ENCODE measurements at places on chromosomes 2 and 18.
A peak's percentile ranks its signal among the peaks of the same experiment; 100 is the strongest.

GRCh38 chr2:9219027-9219445 is 12.4 kb downstream of the ASAP2 start:
- no peak for DNase-seq

DNA sequence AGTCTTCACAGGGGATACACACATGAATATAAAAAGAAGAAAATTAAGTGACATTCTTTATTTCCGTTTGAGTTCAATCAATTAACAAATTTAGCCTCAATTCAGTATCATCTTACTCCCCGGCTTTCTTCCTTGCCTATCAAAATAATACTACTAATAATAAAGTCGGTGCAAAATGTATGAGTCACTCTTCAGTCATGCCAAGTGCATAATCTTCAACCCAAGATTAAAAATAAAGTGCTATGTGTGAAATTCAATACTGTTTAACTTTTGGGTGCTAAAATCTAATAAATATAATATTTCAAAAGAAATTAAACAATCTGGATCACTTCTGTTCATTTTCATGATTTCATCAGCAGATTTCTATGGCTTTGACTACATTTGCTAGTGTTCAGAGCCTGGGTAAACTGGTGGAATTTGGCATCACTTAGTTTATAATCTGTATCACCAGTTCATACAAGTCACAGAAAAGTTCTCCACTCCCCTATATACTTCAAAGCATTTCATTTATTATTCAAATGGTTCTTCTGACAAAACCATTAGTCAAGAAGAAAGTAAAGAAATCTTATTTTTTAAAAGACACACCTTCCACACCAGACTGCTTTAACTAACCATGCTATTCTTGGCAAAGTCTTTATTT is 183.6 kb downstream of the THADA start:
- DNase-seq = no peak

- no peak for DNase-seq
Measured at GRCh38 chr18:24011123-24011917, 3.2 kb upstream of the TTC39C start.

- DNase-seq = peak; percentile 46
Measured at GRCh38 chr2:216056739-216057138, 24.9 kb downstream of the PECR start.

DNA sequence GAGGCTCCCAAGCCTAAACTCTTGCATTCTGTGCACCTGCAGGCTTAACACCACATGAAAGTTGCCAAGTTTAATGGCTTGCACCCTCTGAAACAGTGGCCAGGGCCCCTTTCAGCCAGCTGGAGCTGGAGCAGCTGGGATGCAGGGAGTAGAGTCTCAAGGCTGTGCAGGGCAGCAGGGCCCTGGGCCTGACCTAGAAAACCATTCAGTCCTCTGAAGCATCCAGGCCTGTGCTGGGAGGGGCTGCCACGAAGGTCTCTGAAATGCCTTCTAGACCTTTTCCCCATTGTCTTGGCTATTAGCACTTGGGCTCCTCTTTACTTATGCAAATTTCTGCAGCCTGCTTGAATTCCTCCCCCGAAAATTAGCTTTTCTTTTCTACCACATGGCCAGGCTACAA is 10.6 kb upstream of the SFT2D3 start:
- DNase-seq = no peak

GRCh38 chr18:22223254-22223964 is 54.0 kb downstream of the GATA6 start:
- no peak for DNase-seq

- DNase-seq = no peak
Measured at GRCh38 chr2:100317634-100318033, 4.7 kb downstream of the LONRF2 start.

DNA sequence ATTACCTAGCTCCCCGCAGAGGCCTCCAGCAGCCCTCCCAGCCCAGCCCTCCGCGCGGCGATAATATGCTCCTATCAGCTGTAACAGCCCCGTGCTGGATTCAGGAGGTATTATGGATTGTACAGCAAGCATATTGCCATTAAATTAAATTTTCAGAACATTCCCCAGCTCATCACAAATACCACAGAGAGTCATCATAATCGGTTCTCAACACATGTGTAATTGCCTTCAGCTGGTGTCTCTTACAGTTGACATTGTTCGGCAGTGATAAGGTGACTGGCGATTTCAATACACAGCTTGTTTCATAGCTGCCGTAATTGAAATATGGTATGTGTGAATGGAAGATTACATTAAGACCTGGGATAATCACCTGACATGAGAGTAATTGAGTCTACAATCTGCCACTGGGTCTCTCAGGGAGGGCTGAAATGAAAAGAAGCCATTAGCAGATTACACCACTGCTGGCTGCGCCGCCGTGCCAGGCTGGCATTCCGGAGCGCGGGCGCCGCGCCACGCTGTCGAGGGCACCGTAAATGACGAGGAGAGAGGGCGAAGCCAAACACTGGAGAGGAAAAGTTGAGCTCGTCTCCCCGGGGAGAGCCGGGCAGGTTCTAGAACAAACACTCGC is 549.4 kb upstream of the SALL3 start:
- no peak for DNase-seq
